ENCODE measurements at places on chromosomes 11 and 22.

DNA sequence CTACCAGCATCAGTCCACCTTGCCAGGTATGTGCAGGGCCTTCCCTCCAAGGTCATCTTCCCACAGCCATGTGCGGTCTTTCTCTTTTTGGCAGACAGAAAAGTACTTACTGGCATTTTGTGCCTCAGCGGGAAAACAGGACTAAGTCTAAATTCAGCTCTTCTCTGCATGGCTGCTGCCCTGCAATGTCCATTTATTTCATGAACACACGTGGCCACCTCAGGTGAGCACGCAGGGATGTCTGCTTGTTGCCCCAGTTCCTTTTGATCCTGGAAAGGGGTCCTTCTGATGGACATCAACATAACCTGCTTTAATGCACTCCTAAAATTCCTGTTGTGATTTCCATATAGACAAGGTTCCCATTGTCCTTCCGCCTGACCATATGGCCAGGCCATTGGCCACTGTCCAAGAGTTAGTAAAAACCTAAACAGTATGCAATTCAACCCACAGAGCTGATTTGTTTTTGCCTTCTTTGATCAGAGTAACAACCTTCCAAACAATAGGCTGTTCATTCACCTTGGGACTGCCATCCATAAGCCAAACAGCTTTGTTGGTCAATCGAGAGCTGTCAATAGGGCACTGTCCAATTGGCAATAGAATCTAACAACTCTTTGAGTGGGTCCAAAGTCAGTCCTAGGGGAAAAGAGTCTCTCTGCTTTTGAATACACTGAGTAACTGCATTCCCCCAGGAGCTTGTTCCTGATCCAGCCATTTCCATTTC, 5.9 kb downstream of the TREH start:
- no peak for DNase-seq

- no peak for DNase-seq
Observed at GRCh38 chr11:19474211-19474610, 233.5 kb upstream of the E2F8 start.

- DNase-seq = no peak
Observed at GRCh38 chr11:72204886-72205285, 11.7 kb upstream of the FOLR2 start.

GRCh38 chr11:29009426-29009825, 901.2 kb downstream of the METTL15 start:
- DNase-seq = no peak

Measured in K562 (cell line).